Nucleus accumbens (tissue), 56 donors: ENCODE measurements at places on chromosomes 1 and 21.

DNA sequence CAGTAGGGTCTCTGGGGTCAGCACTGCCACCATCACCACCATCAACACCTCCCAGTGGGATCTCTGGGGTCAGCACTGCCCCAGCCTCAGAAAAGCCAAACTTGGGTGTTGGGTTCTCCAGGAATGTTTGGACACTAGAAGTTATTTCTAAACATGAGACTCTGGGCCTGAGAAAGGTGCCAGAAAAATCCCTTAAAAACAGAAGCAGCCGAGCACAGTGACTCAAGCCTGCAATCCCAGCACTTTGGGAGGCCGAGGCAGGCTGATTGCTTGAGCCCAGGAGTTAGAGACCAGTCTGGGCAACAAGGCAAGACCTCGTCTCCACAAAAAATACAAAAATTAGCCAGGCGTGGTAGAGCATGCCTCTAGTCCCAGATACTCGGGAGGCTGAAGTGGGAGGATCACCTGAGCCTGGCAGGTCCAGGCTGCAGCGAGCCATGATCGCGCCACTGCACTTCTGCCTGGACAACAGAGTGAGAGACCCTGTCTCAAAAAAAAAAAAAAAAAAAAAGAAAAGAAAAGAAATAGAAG lies 470 bp downstream of the PTAFR start:
- DNase-seq, result no peak

DNA sequence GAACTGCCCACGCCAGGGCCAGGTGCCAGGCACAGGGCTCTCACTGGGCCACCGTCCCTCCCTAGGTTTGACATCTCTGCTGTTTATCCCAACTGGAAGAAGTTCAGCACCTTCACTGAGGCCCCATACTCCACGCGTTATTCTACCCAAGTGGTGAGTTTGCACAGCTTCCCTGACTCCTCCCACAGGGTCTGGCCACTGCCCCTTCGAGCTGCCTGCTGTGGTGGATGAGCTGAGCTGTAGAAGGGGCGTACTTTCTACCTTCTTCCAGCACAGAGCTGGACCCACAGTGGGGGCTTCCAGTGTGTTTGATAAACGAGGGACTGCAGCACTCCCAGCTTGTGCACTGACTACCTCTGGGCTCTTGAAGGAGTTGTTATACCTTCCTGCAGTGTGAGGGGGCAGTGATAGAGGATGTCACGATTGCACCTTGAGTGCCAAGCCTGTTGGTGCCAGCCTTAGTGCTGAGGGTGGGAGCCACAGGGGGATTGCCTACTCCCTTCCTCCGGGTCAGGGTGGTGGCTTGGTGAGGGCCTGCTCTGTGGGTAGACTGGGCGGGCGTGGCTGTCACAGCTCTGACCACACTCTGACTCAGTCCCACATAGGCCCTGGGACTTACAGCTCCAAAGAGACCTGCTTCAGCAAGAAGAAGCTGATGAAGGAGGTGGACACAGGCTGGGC lies 5.9 kb upstream of the TTC22 start:
- no peak for DNase-seq

DNA sequence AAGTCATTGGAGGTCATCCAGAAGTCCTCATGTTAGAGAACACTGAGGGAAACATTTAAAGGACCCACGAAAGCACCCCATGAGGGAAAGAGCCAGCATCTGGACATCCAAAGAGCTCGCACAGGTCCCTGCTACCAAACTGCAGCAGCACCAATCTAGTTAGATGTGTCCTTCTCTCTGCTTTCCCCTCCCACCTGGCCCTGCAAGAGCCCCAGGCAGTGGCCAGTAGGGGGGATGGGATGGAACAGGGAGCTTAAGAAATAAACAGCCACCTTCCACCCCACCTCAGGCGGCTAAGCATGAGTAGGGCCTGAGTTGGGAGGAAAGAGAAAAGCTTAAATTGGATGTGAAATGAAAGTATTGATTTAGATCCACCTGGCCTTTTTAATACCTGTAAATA lies 175.9 kb upstream of the KCND3 start:
- no peak for DNase-seq

DNA sequence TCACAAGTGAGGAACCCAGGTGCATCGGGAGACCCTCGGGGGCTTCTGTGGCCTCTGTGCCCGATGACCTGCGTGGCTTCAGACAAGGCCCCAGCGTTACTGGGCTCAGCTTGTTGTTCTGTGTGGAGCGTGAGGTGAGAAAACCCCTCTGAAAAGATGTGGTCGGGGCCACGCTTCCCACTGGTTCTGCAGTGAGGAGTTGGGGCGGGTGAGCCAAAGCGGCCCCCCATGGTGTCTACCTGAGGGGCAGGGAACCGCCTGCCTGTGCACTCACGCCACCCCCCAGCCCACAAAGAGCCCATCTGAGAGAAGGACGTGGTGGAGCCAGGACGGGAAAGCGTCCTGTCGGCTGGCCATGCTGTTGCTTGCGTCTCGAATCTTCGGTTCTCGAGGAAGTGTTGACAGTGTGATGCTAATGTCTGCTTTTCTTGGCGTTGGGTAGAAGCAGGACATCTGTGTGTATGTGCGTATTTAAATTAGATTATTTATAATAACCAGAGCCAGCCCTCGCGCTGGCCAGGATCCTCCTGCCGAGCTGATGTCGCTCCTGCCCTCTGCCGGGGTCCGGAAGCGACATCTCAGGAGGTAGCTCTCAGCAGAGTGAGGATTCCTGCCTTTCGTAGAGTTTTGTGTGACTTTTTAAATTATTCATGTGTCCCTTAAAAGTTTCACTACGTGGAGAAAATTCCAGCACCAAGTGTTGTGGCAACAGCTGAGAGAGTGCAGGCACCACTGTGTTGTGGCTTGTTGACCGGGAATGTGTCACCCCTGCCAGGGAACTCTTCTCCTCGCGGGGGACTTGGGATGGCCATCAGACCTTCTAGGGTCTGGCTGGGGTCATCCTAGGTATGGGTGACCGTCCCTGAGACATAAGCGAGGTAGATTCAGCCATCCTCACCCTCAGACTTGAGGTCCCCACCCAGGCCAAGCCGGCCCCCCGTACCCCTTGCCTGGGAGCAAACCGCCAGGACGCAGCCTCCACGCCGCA lies 15.3 kb downstream of the TMEM201 start:
- DNase-seq, result no peak
